ENCODE measurements at places on chromosomes 5 and 9.

GRCh38 chr5:150645070-150645700 is 4.7 kb downstream of the SYNPO start:
- H3K4me1 ChIP-seq = 0 out of 2 replicates have a peak, but pooled peaks cover 1% of the 10 kb centered on the region
- H3K27me3 ChIP-seq = no peaks in the 10 kb centered on the region
- H3K4me3 ChIP-seq = no peak overlapping the region

DNA sequence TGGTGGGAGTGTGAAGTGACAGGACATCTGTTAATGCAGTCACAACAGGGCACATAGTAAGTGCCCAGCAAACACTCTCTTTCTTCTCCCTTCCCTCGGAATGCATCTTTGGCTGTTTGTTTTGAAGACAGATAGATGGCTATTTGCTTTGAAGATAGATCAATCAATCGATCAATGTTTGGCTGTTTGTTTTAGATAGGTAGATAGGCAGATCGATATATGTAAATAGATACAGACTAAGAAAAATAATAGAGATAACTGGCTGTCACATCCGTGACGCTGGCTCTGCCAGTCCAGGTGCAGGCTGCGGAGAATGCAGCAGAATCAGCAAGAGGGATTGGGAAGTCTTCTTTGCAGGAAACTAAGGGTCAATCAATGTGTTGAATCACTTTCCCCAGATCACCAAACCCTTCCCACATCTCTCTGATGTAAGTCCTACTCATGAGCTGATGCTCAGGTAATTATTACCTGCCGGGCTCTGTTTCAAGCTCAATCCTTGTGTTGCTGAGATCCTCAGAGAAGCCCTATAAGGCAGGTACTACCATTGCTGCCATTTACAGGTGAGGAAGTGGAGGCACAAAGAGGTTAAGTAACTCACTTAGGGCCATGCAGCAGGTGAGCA is 60.8 kb downstream of the ERGIC1 start:
- peaks cover 14% of the 10 kb centered on the region for H3K36me3 ChIP-seq
- DNase-seq = no peak
- H3K27ac ChIP-seq = no peak overlapping the region
- no peak overlapping the region for H3K4me3 ChIP-seq

GRCh38 chr9:128242124-128242523 is 33.7 kb downstream of the GOLGA2 start:
- H3K4me3 ChIP-seq = no peak overlapping the region
- no peak overlapping the region for H3K27ac ChIP-seq
- no peak for DNase-seq
- no peaks in the 10 kb centered on the region for H3K27me3 ChIP-seq
- H3K4me1 ChIP-seq = peaks cover 12% of the 10 kb centered on the region

DNA sequence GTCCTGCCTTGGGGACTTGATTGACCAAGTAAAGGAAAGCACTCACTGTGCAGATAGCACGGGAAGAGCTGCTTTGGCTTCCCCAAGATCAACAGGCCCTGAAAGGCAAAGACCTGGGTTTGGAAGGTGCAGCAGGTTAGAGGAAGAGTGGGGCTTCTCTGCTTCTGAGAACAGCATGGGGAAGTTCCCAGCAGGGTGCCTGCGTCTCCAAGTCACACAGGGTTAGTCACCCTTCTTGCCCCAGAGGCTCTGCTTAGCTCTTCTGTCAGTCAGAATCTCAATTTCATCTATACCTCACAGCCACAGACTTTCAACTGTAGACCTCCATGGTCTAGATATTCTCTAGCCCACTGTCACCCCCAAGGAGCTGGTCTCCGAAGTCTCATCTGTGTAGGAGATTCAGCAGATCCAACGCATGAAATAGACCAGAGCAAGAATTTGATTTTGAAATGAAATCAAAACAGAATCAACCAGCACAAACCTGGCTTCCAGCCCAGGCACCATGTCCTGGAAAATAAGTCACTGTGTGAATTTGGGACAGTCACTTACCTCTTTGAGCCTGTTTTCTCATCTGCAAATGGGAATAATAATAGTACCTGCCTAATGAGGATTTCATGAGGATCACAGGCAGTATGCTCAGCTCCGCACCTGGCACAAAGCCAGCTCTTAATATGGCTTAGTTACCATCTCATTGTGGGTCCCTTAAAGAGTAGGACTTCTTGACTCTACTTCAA is 64.0 kb downstream of the SFXN1 start:
- no peak overlapping the region for H3K4me3 ChIP-seq
- H3K27me3 ChIP-seq = no peaks in the 10 kb centered on the region
- H3K27ac ChIP-seq = no peak overlapping the region
- H3K4me1 ChIP-seq = peaks cover 2% of the 10 kb centered on the region
- H3K36me3 ChIP-seq = no peaks in the 10 kb centered on the region

- H3K36me3 ChIP-seq = no peaks in the 10 kb centered on the region
- no peak for DNase-seq
- H3K4me3 ChIP-seq = no peak overlapping the region
- no peaks in the 10 kb centered on the region for H3K4me1 ChIP-seq
These were observed 288.5 kb downstream of the ZNF608 start for GRCh38 chr5:124457901-124458300.

DNA sequence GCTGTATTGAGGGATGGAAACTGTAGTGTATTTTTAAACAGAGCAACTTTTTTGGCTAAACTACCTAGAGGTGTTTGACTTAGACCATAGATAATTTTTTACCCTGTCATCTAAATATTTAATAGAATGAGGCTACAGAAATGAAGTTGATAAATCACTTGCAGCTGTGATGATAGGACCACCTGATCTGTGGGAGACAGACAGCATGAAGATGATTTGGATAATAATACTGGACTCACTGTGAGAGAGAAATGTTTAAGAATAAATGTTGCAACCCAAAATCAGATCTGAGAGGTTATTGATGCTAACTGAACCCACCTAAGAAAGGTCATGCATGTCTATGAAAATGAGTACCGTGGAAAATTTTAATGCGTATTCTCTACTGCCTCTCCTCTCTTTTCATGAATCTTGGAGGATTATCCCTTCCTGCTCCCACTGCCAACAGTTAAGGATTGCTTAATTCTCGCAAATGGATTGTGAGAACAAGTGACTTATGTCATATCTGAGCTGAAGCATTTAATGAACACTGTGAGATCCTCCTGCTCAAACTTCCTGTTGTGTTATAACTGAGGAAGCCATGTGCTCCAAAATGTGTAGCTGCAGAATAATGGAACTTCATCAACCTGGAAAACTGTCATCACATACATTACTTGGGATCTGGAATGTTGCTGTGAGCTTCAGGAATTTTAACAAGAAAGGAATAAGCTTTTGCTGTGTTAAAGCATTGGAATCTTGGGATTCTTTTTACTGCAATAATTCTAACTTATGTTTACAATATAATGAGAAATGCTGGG is 617.9 kb upstream of the CDH18 start:
- H3K27ac ChIP-seq = no peak overlapping the region
- H3K4me1 ChIP-seq = no peaks in the 10 kb centered on the region
- no peak for DNase-seq
- H3K36me3 ChIP-seq = no peaks in the 10 kb centered on the region

- H3K4me1 ChIP-seq = peaks cover 4% of the 10 kb centered on the region
- no peaks in the 10 kb centered on the region for H3K36me3 ChIP-seq
- no peak for DNase-seq
- H3K27ac ChIP-seq = no peak overlapping the region
- H3K27me3 ChIP-seq = no peaks in the 10 kb centered on the region
These were observed 197.0 kb upstream of the VLDLR start for GRCh38 chr9:2424619-2425033.

- no peak for DNase-seq
- no peak overlapping the region for H3K27ac ChIP-seq
- H3K36me3 ChIP-seq = no peaks in the 10 kb centered on the region
- no peak overlapping the region for H3K4me3 ChIP-seq
- H3K4me1 ChIP-seq = no peaks in the 10 kb centered on the region
These were observed 237.7 kb downstream of the PDE4D start for GRCh38 chr5:59655693-59656309.

- H3K36me3 ChIP-seq = no peaks in the 10 kb centered on the region
- H3K27ac ChIP-seq = no peak overlapping the region
- H3K27me3 ChIP-seq = no peaks in the 10 kb centered on the region
- no peak for DNase-seq
- H3K4me3 ChIP-seq = no peak overlapping the region
These were observed 3.4 kb upstream of the AMBP start for GRCh38 chr9:114081441-114082016.

DNA sequence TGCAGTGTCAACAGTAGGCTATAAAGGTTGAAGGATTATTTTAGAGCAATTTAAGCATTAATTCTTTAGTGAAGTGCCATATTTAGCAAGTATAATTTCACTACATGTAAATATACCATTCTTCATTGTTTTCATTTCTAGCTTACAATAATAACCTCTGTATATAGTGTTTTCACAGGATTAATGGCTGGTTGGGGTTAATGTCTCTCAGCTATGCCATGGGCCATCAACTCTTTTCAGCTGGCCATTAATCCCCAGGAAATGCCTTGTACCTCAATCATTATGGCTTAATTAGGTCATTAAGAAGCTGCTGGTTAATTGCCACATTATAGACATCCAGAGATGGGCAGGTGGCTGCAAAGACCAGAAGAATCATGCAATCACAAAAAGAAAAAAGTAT is 715.1 kb downstream of the MAT2B start:
- no peaks in the 10 kb centered on the region for H3K4me1 ChIP-seq
- H3K4me3 ChIP-seq = no peak overlapping the region
- H3K27me3 ChIP-seq = no peaks in the 10 kb centered on the region
- no peak overlapping the region for H3K27ac ChIP-seq

DNA sequence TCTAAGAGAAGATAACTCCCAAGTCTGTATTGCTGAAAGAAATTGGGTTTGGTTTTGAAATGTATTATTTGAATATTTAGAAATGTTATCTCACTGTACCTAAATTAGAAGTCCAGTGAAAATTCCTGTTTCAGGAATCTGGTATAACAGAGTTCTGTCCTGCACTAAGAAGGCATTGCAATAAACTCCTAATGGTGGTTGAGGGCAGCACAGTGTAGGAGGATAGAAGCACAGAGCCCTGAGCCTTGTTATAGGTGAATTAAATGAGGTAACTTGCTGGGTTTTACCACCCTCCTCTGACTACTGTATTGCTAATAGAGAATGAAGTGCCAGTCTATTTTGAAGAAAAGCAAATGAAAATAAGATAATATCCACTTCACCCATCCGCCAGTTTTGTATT is 143.4 kb downstream of the CD180 start:
- no peak for DNase-seq
- H3K4me3 ChIP-seq = no peak overlapping the region
- H3K36me3 ChIP-seq = no peaks in the 10 kb centered on the region
- no peaks in the 10 kb centered on the region for H3K27me3 ChIP-seq
- H3K4me1 ChIP-seq = no peaks in the 10 kb centered on the region

DNA sequence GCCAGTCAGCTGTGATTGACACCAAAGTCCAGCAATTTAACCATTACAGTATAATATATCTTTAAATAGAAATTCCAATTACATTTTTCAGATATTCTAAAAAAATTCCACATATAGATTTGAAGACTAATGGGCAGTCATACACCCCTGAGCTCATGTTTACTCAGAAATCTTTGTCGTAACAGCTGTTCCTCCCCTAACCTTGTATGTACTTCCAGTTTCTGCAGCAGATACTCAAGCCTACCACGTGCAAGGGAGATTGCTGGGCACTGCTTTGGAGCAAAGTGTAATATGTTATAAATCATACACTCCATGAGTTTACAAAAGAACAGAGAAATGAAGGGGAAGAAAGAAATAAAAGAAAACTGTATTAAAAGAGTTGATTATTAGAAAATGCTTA is 241.2 kb downstream of the TRIM32 start:
- H3K27me3 ChIP-seq = no peaks in the 10 kb centered on the region
- H3K36me3 ChIP-seq = no peaks in the 10 kb centered on the region
- no peak for DNase-seq
- no peak overlapping the region for H3K4me3 ChIP-seq

- no peak overlapping the region for H3K4me3 ChIP-seq
- no peaks in the 10 kb centered on the region for H3K36me3 ChIP-seq
- no peaks in the 10 kb centered on the region for H3K27me3 ChIP-seq
- no peaks in the 10 kb centered on the region for H3K4me1 ChIP-seq
- H3K27ac ChIP-seq = no peak overlapping the region
These were observed 328.4 kb downstream of the EFNA5 start for GRCh38 chr5:107342371-107342770.

DNA sequence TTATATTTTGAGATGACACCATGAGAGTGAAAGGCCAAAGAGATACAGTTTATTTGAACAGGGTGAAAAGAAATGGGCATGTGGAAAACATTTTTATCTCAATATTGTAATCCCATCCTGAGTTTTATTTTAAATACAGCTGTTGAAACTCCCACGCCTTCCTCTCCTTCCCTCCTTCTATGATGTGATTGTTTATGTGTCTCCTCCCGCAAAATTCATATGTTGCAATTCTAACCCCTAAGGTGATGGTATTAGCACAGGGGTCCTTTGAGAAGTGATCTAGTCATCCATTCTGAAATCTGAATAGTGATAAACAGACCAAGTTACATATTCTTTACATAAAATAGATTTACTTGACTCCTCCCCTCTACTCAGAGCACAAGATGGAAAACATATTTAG is 1275.4 kb upstream of the C9orf72 start:
- H3K27ac ChIP-seq = no peak overlapping the region
- H3K4me1 ChIP-seq = no peaks in the 10 kb centered on the region
- H3K27me3 ChIP-seq = no peaks in the 10 kb centered on the region
- H3K36me3 ChIP-seq = no peaks in the 10 kb centered on the region
- H3K4me3 ChIP-seq = no peak overlapping the region

GRCh38 chr9:9598723-9599122 is 1014.1 kb downstream of the PTPRD start:
- no peaks in the 10 kb centered on the region for H3K36me3 ChIP-seq
- H3K4me3 ChIP-seq = no peak overlapping the region
- H3K4me1 ChIP-seq = no peaks in the 10 kb centered on the region
- DNase-seq = no peak
- H3K27ac ChIP-seq = no peak overlapping the region

GRCh38 chr5:36230151-36230790 is 11.5 kb downstream of the NADK2 start:
- DNase-seq = no peak
- no peak overlapping the region for H3K4me3 ChIP-seq
- no peak overlapping the region for H3K27ac ChIP-seq
- no peaks in the 10 kb centered on the region for H3K4me1 ChIP-seq
- H3K36me3 ChIP-seq = no peaks in the 10 kb centered on the region

GRCh38 chr5:55988979-55989638 is 5.7 kb downstream of the IL6ST start:
- no peaks in the 10 kb centered on the region for H3K27me3 ChIP-seq
- DNase-seq = no peak
- no peak overlapping the region for H3K27ac ChIP-seq
- H3K4me3 ChIP-seq = no peak overlapping the region
- H3K36me3 ChIP-seq = no peaks in the 10 kb centered on the region

GRCh38 chr9:115118879-115119218 is 892 bp upstream of the TNC start:
- H3K4me1 ChIP-seq = 0 out of 2 replicates have a peak, but pooled peaks cover 2% of the 10 kb centered on the region
- H3K27ac ChIP-seq = no peak overlapping the region
- peaks cover 17% of the 10 kb centered on the region for H3K27me3 ChIP-seq
- H3K4me3 ChIP-seq = no peak overlapping the region
- no peaks in the 10 kb centered on the region for H3K36me3 ChIP-seq
